ENCODE measurements at places on chromosomes 1 and 21. TPM values are rescaled to one million over a fixed set of nuclear protein-coding genes. Genes with fewer than 3 reads are reported as not detected.

DNA sequence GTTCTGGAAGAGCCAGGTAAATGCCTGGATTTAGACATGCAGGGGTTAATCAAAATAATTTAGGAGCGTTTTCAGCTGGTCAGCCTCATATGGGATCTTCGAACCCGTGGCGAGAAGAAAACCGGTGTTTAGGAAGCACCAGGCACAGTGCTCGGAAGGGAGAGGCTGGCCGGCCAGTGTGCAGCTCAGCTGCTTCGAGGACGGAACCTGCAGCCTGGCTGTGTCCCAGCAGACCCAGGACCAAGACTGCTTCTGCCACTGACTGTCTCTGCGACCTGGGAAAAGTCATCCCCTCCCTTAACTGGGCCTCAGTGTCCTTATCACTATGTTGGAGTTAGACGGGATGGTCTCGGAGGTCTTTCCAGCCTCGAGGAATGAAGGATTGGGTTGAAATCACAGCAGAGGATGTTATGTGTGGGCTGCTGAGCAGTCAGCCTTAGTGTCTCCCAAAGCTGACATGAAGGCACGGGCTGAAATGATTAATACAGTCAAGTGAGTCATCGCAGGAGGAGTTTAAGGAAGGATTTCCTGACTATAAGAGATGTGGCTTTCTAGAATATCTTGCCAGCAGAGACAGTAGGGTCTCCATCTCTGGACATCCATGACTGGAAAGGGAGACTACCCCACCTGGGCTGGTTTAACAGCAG is 20.8 kb downstream of the PPFIA4 start:
- no peak for DNase-seq

- no peak for DNase-seq
Observed at GRCh38 chr1:147292012-147292411, 49.5 kb downstream of the CHD1L start.

GRCh38 chr1:205493241-205494085 is 11.0 kb upstream of the CDK18 start:
- no peak for DNase-seq

- no peak for DNase-seq
Observed at GRCh38 chr1:35936838-35937237, 5.9 kb downstream of the AGO3 start.

GRCh38 chr1:30663596-30664091 is 59.7 kb downstream of the MATN1 start:
- DNase-seq: no peak

DNA sequence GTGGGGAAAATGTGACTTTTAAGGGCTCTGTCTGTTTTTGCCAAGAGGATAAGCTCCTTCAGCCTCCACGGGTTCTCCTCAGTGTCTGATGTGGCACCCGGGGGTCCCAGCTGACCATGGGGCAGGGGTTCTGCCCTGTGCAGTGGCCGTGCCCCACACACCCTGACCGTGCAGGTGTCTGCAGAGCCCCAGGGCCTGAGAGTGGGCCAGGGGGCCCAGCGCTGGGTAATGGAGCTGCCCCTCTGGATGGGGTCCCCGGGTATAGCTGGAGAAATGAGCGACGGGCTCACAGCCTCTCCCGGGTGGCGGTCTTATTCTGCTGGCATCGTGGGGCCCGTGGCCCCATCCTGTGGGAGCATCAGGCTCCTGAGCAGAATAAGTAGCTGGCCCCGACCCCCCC is 2.9 kb upstream of the PFKL start:
- DNase-seq: no peak

- no peak for DNase-seq
Observed at GRCh38 chr1:40690771-40691537, 550 bp upstream of the NFYC start.

GRCh38 chr21:41170442-41170841 is 2.5 kb downstream of the BACE2 start:
- no peak for DNase-seq

- DNase-seq: no peak
Observed at GRCh38 chr1:70754701-70755100, 292.9 kb downstream of the PTGER3 start.

DNA sequence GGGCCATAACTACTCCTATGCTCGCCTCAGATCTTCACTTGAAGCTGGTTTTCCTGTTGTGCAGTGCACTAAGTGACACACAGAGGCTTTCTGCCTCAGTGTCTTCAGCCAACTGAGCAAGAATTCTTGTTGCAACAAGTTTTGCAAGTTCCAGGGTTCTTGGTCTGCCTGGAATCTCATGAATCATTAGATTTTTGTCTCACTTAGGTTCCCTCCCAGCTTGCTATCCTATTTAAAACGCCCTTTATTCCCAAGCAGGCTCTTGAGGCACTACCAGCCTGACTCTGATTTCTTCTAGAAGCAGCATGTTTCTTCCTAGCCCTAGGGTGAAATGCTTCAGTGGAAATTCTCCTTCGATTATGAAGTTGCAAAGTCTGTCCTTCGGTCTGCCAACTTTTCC is 158.8 kb downstream of the C1orf21 start:
- no peak for DNase-seq

- DNase-seq: no peak
Observed at GRCh38 chr1:180310095-180310494, 80.0 kb downstream of the LHX4 start.

DNA sequence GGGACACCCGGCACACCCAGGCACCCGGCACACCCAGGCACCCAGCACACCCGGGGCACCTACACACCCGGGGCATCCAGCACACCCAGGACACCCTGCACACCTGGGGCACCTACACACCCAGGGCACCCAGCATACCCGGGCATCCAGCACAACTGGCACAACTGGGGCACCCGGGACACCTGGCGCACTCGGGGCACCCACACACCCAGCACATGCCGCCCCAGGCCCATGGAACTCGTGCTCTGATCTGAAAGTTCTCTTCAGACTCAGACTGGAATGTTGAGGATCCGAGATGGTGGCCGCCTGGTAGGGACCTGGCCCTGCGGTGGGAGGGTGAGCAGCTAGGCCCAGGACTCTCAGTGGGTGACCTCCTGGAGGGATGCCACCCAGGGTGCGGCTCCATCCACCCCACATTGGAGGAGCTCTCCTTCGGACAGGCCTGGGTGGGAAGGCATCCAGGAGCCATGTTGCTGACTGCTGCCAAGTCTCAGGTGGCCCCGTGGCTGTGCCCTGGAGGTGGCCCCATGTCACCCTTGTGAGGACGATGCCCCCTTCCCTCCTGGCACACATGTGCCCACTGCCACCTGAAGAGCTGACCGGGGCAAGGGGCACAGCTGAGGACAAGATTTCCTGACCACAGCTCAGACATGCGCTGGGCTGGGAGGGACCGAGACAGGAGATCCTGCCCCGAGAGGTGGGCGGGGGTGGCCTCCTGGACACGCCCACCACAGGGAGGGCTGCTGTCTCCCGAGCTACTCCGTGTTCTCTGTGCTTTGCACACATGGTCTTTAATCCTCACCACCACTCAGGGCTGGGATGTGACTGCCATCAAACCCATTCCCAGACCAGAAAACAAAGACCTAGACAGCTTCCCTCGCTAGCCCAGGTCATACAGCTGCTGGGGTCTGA is 37.0 kb downstream of the UBE2G2 start:
- no peak for DNase-seq

The KLHDC8A gene
- 1.6 TPM for total RNA-seq

The RSPH1 gene
- total RNA-seq: 1.2 TPM

The OVAAL gene
- not detected for total RNA-seq
